ENCODE measurements at places on chromosomes 6 and 20.

GRCh38 chr6:30154061-30154460 lies 7.0 kb downstream of the TRIM10 start:
- no peak for DNase-seq

GRCh38 chr6:84766118-84766798 lies 1.9 kb upstream of the TBX18 start:
- no peak for DNase-seq

DNA sequence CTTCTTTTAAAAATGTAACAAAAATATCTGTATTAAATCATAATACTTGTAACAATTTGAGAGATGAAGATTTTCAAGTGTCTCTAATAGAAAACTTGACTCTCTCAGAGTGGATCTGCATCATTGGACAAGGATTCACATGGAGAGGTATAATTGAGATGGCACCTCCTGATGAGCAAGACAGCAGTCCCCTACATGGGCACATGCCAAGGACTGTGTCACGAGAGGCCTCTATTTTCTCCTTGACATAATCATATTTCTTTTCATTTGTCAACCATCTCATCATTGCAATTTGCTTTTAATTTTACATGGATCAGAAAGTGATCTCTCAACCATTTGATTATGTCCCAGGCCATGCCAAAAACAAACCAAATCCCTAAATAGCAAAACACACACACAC lies 206.8 kb upstream of the THEMIS start:
- DNase-seq = no peak

GRCh38 chr6:12916006-12916405 lies 199.4 kb downstream of the PHACTR1 start:
- no peak for DNase-seq

DNA sequence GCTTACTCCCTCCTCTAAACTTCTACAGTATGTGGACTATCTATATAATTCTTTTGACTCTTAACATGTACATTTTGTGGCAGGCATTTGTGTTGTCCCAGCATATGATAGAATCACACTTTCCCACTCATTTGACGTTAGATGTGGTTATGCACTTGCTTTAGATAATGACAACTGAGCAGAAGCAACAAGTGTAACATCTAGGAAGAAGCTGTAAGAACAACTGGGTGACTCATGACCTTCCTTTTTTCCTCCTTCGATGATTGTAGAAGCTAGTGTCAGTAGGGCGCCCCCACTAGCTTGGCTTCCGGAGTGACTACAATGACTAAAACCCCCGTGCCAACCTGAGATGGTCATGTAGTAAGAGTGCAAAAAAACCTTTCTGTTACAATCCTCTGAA lies 74.6 kb upstream of the CEP85L start:
- peak; percentile 38 for DNase-seq

GRCh38 chr6:163949431-163949830 lies 534.9 kb downstream of the QKI start:
- no peak for DNase-seq

DNA sequence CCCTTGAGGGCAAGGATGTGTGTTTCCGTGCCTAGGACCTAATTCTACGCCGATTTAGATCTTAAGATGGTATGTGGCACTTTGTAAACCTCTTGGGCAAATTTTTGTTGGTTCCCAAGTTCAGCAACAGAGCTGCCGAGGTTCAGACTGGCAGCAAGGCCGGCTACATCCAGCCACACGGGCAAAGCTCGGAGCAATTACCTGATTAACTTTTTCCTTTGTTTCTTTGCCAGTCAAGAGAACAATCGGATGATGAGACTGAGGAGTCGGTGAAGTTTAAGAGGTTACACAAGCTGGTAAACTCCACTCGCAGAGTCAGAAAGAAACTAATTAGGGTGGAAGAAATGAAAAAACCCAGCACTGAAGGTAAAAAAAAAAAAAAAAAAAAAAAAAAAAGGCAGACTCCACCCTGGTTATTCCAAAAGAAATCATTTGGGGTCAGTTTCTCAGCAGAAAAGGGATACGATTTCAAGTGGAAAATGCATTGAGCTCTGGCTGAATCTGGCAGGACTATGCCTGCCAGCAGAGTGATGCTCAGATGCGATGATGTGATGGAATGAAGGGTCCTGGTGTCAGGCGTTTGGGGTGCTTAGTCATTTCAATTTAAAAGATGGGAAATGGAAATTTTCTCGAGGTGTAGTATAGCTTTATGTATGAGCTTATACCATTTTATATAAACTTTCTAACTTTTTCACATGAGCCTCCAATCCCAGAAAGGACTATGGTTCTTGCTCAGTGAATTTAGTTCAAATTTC lies 171.6 kb downstream of the SASH1 start:
- DNase-seq = no peak

GRCh38 chr6:11911538-11911937 lies 100.6 kb upstream of the HIVEP1 start:
- DNase-seq = no peak

GRCh38 chr20:39066471-39067242 lies 104.5 kb downstream of the DHX35 start:
- DNase-seq = no peak

GRCh38 chr20:43586641-43587040 lies 4.1 kb upstream of the IFT52 start:
- DNase-seq = no peak

GRCh38 chr20:6061544-6061943 lies 7.7 kb upstream of the LRRN4 start:
- no peak for DNase-seq

DNA sequence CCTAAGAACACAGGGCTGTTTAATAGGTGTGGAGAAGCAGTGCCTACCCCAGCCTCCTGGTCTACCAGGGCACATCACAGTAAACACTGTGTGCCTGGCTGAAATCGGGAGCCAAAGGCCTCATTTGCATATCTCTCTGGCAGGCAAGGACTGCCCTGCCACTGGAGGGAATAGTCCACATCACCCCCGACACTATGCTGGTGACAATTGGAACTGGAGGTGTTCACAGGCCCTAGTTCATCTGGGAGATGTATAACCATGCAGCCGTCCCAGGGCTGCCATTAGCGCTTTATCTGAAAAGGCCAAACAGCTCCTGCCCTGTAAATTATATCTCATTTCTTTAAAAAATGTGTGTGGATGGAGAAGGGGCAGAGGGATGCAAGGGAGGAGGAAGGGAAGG lies 150.3 kb downstream of the LINC00237 start:
- DNase-seq = no peak

- DNase-seq = no peak
Measured at GRCh38 chr6:90214461-90214860, 82.2 kb downstream of the BACH2 start.

GRCh38 chr20:31517373-31517772 lies 3.1 kb downstream of the HM13 start:
- no peak for DNase-seq

DNA sequence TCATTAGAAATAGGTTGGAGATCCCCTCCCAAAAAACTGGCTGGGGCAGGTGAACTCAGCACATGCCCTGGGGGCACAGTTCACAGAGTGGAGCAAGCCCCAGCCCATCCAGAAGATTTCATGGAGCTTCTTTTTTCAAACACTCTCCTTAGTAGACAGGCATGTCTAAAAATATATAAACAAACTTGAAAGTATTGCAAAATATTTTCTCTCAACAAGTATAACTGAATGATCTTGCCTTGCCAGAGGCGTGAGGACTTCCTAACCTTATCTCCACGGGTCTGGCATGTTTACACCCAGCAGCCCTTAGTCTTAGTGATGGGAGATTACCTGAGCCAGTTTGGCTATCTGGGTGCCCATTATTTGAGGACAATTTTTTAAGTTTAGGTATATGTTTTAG lies 107.1 kb downstream of the QRSL1 start:
- DNase-seq = no peak

GRCh38 chr6:130520801-130521200 lies 155.0 kb downstream of the TMEM200A start:
- DNase-seq = no peak

DNA sequence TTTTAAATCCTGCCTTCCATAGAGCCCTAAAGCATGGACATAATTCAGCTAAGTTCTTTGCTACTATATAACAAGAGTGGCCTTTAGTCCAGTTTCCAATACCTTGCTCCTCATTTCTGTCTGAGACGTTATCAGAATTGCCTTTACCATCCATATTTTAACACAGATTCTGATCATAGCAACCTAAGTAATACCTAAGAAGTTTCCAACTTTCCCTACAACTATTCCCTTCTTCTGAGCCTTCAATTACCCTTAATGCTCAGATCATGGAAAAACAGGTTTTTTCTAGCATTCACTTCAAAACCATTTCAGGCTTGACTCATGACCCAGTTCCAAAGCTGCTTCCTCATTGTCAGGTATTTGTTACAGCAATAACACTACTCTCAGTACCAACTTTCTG lies 367.1 kb downstream of the C6orf118 start:
- no peak for DNase-seq

GRCh38 chr6:24883618-24884017 lies 52.1 kb downstream of the RIPOR2 start:
- DNase-seq = no peak

DNA sequence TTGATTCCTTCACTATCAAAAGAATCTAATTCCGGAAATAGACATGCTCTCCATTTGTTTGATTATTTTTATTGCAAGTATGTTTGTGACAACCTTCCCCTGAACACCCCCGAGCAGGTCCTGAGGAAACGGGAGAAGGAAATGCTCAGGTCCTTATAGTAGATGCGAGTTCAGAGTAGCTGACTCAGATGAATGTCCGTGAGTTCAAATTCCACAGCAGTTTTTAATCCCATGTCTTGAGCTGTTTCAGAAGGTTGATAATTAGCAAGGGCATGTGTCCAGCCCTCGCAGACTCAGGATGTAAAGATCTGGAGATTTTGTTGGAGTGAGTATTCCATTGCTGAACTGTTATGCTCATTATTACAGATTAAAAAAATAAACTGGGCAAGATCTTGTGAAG lies 169.3 kb downstream of the BCAS1 start:
- DNase-seq = no peak

DNA sequence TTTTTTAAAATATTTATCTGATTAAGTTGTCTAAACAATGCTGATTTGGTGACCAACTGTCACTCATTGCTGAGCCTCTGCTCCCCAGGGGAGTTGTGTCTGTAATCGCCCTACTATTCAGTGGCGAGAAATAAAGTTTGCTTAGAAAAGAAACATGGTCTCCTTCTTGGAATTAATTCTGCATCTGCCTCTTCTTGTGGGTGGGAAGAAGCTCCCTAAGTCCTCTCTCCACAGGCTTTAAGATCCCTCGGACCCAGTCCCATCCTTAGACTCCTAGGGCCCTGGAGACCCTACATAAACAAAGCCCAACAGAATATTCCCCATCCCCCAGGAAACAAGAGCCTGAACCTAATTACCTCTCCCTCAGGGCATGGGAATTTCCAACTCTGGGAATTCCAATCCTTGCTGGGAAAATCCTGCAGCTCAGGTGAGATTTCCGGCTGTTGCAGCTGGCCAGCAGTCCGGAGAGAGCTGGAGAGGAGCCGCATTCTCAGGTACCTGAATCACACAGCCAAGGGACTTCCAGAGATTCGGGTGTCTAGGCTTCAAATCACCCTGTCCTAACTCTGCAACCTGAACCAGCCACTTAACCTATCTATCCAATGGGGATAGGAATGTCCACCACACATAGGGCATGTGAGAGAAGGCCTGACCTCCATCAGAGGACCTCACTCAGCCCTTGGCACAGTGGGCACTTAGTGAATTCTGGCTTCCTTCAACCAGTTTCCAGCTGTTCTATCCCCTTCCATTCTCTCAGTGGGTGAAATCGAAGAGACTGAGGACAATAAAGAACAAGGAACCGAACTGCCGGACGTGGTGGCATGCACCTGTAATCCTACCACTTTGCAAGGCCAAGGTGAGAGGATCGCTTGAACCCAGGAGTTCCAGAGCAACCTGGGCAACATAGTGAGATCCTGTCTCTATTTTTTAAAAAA lies 3.1 kb downstream of the TNF start:
- DNase-seq = no peak

GRCh38 chr20:32010666-32011065 lies 428 bp downstream of the CCM2L start:
- no peak for DNase-seq

DNA sequence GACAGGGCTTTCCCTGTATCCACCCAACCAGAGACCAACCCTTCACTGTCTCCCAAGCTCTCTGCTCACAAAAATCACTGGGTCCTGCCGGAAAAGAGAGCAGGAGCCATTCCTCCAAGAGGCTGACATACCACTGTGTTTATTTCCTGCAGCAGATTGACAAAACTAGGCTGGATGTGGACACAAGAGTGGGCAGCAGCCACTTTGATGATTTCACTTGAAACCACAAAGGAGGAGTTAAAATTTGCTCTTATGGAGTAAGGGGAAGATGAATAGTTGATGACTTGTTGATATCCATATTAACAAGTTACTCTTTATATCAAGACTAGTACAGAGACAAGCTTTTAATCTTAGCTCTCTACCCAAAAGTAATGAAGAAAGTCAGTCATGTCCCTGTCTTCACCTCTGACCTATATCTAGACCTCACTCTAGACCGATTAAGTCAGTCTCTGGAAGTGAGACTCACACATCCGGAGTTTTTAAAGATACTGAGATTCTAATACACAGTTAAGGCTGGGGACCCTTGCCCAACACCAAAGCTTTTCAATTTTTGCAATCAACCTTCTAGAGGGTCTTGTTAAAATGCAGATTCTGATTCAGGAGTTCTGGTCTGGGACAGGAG lies 73.8 kb downstream of the SCML4 start:
- no peak for DNase-seq

GRCh38 chr6:169097381-169097959 lies 156.2 kb downstream of the THBS2 start:
- no peak for DNase-seq

DNA sequence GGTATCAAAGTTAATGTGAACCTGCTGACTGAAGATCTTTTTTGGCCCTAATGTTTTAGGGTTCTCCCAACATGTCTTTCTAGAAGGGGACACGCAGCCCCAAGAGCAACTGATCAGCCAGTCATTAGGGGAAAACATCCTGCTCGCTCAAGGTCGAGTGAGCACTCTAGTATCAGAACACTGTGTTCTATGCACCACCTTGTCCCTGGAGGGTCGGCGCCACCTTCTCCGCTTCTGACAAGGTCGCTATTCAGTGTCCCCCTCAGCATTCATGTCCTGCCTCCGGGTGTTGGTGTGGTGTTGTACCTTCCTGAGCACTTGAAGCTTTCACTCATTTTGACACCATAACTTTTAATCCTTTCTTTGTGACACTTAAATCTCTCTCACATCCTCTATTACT lies 331.2 kb upstream of the KCNQ5 start:
- no peak for DNase-seq

Data from stimulated activated CD8-positive, alpha-beta memory T cell treated with anti-CD3 and anti-CD28 coated beads, Interleukin-2, amount 100 ng/mL, for 1 hour (primary cell).